ENCODE measurements at places on chromosomes 2 and 18. TPM values are rescaled to one million over a fixed set of nuclear protein-coding genes. Genes with fewer than 3 reads are reported as not detected.

Gene MYOM1
- 5.5 TPM for polyA plus RNA-seq

DNA sequence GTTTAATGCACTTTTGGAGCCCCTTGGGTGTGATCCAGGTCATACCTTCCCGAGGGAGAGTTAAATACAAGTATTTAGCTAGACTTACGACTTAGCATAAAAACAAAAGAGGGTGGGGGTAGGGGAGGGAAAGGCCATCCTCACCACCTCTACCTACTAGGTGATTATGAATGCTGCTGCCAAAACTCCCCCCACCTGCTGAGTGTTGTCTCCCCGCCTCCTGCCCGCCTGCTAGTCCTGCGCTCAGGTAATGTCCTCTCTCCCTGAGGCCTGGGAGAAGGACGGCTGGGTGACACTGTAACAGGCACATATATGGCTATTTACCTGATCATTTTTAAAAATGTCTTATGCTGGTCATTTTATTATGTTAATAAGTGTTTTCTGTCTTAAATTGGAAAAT is 3.0 kb upstream of the NCKAP5 start:
- no peak for DNase-seq

- no peak for DNase-seq
Measured at GRCh38 chr18:3932276-3932675, 482.3 kb downstream of the TGIF1 start.

GRCh38 chr2:119011162-119011909 is 69.3 kb downstream of the MARCO start:
- DNase-seq, result peak; percentile 21

DNA sequence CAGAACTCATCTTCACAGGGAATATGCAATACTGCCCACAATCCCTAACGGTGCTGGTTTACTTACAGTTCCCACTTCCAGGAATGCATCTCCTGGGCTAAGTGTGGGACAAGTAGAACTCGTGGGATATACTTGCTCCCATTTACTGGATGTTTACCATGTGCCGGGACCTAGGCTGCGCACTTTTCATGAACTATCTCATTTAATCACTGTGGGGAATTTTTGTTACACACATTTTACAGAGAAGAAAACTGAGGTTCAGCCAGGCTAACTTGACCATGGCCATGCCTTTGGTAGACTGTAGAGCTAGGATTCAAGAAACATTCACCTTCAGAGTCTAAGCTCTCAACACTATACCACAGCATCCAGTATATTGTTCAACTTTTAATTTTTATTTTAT is 24.4 kb upstream of the MBOAT2 start:
- no peak for DNase-seq

Gene DSEL
- 24.4 TPM for polyA plus RNA-seq

Gene C1GALT1C1L
- polyA plus RNA-seq, result 2.1 TPM

DNA sequence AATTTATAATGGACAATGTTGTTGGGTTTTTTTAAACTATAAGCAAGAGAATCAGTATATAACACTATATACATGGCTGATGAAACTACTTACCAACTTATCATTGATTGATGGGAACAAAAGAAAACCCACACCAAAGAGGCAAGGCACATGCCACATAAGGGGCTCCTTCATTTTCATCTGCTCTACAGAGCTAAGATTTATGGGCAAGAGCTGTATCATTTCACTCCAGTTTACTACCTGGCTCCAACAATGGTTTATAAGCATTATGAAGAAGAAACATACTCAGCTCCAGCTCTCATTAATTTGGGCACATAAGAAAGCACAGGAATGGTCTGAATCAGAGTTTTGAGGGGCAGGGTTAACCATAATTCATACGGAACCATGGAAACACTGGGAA is 283.3 kb downstream of the AGPS start:
- DNase-seq, result no peak

- no peak for DNase-seq
Measured at GRCh38 chr2:27854229-27854862, 35.8 kb downstream of the RBKS start.

- DNase-seq, result no peak
Measured at GRCh38 chr18:38933910-38934510, 1368.4 kb upstream of the CELF4 start.

Gene UGT1A4
- not detected for polyA plus RNA-seq
